ENCODE measurements at places on chromosomes 1 and 21. TPM values are rescaled to one million over a fixed set of nuclear protein-coding genes. Genes with fewer than 3 reads are reported as not detected.

ST6GALNAC3 gene
- 0.51 TPM for total RNA-seq

GRCh38 chr21:44024887-44025353 lies 12.8 kb downstream of the TRAPPC10 start:
- DNase-seq = peak; percentile 66

GRIK1 gene
- not detected for total RNA-seq

GRCh38 chr1:116024626-116025025 lies 48.3 kb downstream of the SLC22A15 start:
- no peak for DNase-seq

GRCh38 chr21:31221043-31221442 lies 123.0 kb downstream of the TIAM1 start:
- no peak for DNase-seq

DNA sequence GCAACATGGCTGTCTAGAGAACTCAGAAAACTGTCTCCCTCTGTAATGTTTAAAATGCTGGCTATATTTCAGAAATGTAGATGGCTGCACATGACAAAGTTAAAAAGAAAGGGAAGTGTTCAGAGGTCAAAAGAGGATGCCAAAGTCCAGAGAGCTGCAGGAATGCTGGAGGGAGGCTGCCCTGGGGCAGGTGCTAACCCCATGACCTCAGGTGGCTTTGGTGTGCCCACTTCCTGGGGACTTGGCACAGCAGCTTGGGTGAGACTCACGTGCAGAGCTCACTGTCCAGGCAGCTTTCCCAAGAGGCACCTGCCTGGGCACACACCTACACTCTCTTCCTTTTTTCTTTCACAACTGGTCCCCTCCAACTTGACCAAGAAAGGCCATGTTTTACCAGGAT lies 256.4 kb downstream of the KCNJ6 start:
- no peak for DNase-seq

DNA sequence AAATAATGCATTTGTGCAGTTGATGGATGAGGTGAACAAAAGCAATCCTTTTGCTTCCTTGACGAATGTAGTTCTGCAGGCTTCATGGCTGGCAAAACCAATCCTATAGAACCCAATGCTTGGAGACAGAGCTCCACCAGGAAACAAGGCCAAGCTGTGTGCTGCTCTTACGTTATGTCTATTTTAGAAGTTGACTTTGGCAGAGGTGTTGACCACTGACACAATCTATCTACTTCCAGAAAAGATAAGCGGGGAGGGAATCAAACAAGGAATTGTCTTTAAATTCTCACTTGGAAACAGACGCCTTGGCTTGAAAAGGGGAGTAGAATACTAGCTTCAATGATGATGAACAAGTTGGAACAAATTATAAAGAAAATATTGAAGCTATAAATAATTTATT lies 211.2 kb downstream of the SETD4 start:
- no peak for DNase-seq

DNA sequence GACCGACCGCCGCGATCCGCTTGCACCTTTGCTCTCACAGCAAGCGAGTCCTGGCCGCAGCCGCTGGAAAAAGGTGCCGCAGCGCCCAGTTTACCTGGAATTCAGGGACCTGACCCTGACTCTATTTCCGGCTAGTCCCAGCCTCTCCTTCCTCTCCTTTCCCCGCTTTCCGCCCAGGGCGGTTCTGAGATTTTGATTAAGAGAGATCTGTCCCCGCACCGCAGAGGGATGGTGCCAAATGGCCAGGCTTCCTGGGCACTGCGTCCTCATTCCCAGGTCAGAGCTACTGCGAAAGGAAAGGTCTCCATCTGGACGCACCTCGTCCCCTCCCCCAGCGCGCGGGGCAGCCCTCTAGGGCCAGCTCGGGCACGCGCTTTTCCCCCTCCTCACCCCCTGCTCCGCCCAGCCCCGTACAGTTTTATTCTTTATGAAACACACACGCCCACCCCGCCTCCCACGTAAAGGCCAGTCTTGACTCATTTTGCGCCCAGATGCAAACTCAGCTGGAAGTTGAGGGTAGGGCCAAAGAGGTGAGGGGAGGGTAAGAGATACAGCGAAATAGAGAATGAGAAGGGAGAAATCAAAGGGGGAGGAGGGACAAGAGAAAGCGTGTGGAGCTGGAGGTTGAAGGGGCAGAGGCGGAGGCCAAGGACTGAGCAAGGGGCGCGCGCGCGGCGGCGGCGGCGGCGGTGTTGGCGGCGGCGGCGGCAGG lies 411.8 kb upstream of the ESRRG start:
- peak; percentile 26 for DNase-seq

DNA sequence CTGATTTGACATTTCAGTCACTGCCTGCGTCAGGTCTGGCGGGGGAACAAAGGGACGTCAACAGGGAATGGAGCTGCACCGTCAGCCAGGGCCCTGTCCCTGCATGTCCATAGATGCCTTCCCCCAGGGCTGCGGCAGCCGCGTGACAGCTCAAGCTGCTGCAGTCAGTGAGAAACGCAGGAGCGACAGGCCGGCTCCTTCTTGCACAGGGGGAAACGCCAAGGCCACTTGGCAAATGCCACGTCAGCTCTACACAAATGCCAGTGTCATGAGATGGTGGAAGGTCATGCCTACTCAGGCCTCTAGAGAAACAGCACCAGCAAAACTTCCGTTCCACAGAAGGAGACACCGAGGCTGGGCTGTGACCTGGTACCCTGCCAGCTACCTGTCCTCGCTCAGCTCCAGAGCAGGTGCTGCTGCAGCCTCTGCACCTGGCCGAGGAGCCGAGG lies 37.7 kb downstream of the SYF2 start:
- no peak for DNase-seq

DNA sequence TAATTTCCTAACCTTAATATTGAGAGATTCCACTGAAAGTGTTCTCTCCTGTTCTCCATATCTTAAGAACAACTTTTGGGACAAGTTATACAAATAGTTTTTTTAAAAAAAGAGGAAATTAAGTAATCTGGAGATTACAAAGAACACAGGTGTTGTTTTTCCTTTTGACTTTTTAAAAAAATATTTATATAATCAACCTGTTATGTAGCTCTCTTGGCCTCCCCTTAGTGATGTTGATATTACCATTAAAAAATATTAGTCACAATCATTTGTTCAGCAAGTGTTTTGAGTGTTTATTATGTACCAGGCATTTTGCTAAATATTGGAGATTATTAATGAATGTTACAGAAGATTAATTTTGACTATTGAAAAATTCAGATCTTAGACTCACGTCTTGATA lies 8.1 kb downstream of the MAN1A2 start:
- DNase-seq = no peak

GRCh38 chr21:39048064-39048463 lies 135.2 kb downstream of the PSMG1 start:
- DNase-seq = peak; percentile 38

DNA sequence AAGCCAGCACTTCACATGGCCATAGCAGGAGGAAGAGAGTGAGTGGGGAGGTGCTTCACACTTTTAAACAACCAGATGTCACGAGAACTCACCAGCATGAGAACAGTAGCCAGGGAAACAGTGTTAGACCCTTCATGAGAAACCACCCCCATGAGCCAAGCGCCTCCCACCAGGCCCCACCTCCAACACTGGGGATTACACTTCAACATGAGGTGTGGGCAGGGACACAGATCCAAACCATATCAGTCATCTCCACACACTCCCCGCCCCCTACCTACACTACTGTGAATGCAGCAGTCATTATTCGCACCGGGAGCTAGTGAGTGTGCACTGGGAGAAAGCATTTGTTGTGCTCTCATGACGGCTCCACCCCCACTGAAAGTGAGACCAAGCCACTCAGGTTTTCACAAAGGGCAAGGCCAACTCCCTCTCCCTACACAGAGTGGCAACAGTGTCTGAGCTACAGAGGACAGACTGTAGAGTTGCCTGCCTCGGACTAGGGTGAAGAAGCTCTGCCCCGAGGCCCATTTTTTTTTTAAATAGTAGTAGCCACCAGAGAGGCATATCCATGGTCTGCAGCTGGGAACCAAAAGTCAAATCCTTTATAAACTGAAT lies 125.6 kb downstream of the BARHL2 start:
- no peak for DNase-seq

DNALI1 gene
- total RNA-seq = 5.0 TPM

DNA sequence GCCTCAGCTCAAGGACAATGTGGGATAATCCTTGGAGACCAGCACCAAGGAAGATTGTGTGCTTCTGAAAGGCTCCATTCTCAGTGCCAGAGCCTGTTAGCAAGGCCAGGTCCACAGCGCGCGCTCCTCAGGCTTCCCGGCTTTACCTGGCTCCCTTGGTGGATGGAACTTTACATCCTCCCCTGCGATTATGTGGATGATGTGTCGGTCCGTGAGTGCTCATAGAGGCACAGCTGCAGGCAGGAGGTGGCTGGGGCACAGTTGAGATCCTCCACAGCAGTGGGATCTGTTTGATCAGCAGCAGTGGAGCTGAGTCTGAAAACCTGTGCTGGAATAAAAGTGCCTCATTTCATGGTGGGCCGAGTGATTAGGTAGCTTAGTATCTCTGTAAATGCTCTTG lies 62.7 kb downstream of the PRDM2 start:
- no peak for DNase-seq

GRCh38 chr1:86396498-86396890 lies 371 bp upstream of the ODF2L start:
- no peak for DNase-seq

DNA sequence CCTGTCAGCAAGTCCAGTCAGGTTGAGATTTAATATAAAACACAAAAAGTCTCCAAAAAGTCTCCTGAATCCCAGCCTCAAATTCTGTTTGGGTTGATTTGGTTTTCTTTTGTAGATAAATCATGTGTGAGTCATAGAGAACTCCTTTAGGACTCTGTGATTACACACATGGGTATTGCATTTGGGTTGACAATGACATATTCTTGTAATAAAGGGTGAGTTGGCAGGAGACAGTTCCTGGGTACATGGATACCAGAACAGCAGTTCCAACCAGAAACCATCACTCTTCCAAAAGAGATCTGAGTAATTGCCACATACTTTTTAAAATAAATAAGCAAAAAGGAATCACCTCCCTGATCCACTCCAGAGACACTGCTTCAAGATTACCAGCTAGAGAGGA lies 8.9 kb downstream of the CR2 start:
- peak; percentile 17 for DNase-seq

AKIRIN1 gene
- total RNA-seq = 37.0 TPM

DNA sequence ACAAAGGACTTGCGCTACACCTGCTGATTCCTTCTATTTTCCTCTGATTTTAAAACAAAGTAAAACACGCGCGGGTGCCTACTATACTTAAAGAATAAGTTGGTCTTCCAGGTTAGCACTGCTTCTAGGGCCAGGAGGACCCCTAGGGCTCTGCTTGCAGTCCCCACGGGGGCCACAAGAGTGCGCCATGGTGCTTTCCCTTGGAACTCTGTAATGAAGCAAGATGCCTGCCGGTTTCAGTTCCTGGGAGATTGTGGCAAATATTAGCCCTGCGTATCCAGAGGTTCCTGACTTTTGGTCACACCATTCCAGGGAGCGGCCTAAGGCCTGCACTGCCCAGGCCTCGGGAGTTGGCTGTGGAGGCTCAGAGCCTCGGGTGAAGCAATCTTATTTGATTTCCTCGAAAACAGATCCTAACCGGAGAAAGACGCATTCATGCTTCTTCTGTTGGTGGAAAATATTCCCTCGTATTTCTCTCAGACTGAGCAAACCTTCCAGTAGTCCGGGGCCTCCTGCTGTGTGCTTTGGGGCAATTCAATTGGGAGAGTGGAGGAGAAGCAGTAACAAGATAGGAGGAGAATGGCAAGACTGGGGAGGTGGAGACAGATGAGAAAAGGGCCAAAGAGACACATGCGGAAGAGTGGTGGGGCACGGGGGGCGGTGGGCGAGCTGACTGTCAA lies 25.3 kb downstream of the ADAM30 start:
- DNase-seq = peak; percentile 77

DNAH14 gene
- 19.7 TPM for total RNA-seq

DNA sequence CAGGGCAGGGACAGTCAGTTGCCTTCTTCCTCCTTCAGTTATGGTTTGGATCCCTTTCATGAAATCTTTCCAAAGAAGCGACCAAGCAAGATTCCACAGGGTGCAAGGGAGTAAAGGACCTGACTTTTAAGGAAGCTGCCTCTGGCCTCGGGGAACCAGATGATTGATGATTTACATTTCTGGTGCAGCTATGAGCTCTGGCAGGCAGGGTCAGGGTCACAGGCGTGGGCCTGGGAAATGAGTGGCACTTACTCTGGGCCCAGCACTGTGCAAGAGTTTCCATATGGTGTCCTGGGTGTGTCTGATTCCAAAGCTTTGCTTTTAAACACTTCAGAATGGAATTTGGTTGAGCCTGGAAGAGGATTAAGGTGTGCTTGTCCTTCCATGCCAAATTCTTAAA lies 7.2 kb upstream of the CRABP2 start:
- peak; percentile 53 for DNase-seq

PRKAB2 gene
- total RNA-seq = 13.9 TPM

DNA sequence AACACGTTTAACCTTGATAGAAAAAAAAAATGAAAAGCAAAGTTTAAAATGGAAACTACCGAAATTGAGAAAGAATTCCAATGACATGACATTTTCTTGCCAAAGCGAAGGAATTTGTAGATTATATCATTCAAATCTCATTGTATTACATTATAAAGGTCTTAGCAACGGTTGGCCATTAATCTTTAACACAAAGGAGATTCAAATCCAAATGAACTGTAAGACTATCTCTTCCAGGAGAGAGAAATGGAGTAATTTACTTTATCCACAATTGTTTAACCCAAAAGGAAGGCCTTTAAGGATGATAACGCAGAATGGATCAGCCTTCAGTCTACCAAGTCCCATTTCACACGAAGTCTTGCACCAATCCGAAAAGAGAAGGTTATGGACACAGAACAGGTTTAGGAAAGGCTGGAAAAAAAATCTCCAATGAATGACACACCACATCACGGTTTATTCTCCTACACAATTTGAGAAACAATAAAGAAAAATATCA lies 1.5 kb downstream of the ENAH start:
- peak; percentile 53 for DNase-seq

GRCh38 chr1:55277377-55278130 lies 62.4 kb upstream of the USP24 start:
- DNase-seq = peak; percentile 65

DNA sequence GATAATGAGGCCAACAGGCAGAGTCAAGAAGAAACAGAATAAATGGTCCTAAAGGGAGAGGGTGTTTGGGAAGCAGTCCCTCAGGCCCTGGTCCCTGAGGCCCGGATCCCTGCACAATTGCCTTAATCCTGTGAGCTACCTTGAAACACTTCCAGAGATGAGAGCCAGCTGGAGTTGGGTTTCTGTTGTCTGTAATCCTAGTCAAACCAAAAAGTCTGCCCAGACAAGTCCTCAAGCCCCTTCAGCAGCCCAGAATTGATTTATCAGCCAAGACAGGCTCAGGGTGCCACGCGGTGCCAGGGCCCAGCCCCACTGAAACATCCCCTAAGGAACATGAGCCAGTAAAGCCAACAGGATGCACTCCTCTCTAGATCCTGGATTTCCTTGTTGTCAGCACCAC lies 16.4 kb upstream of the CLSTN1 start:
- DNase-seq = no peak

GRCh38 chr1:157132616-157133167 lies 5.5 kb downstream of the ETV3 start:
- no peak for DNase-seq
